Dorsolateral prefrontal cortex (tissue), 122 donors: ENCODE measurements at places on chromosomes 2 and 18. TPM values are rescaled to one million over a fixed set of nuclear protein-coding genes. Genes with fewer than 3 reads are reported as not detected.

DNA sequence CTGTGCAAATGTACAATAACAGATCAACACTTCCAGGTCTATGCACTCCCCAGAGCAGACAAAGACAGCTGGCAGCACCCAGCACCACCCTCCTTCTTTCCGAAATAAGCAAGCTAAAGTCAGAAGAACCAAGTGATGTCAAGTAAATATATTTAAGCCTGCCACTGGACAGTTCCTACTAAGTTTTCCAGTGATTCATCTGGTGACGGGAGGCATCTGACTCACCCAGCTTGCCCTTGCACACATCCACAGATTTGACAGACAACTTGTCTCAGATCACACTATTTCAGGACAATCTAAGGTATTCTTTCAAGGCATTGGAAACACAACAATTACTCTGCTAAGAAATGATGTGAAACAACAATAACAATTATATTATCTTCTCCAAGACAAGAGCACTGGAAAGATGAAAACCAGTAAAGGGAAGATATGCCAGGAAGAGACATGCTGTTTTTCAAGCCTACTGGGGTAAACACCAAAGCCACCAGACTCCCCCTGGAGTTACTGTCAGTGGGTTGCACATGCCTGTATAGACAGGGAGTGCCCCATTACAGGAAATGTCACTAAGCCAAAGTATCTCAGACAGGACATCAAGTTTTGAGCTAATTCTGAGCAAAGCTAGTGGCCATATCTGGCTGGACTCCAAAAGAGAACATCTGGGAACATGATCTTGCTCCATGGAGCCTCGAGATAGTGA is 287.9 kb upstream of the KLHL29 start:
- DNase-seq = no peak

DNA sequence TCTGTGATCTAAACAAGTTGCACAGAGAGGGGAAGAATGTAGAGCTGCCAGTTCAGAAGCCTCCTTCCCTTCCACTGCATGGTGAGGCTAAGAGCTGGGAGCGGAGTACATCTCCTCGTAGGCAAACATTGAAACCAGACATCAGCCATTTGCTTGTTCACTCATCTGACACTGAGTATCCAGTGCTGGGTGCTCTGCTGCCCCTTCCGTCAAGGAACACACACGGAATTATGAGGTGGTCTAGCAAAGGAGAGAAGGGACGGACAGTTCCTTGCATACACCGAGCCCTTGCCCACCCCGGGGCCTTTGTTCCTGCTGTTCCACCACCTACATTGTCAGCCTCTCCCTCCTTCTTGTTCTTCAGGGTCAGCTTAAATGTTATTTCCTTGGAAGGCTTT is 44.6 kb downstream of the SLC4A1AP start:
- no peak for DNase-seq

CD8A gene
- 3.1 TPM for total RNA-seq

DNA sequence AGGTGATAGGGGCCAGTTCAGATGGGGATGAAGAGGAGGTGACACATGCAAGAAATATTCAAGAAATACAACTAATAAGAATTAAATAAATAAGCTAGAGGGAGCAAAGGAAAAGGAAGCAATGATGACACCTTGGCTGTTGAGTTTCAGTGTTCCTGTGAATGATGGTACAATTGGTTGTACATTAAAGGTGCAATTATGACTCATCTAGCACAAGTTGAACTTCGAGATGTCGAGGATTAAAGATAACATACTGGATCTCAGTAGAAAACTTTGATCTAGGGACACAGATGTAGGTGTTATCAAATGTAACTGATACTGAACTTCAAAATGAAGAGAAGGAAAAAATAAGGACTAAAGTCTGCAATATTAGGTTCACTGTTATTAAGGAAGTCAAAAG is 760.6 kb upstream of the CHAC2 start:
- no peak for DNase-seq

TMBIM1 gene
- total RNA-seq = 59.8 TPM

GRCh38 chr18:50917021-50917420 is 38.1 kb downstream of the ME2 start:
- DNase-seq = no peak

TBR1 gene
- total RNA-seq = 53.5 TPM

MAPK4 gene
- 55.3 TPM for total RNA-seq

- no peak for DNase-seq
Observed at GRCh38 chr2:86238354-86238753, 39.1 kb downstream of the MRPL35 start.

DNA sequence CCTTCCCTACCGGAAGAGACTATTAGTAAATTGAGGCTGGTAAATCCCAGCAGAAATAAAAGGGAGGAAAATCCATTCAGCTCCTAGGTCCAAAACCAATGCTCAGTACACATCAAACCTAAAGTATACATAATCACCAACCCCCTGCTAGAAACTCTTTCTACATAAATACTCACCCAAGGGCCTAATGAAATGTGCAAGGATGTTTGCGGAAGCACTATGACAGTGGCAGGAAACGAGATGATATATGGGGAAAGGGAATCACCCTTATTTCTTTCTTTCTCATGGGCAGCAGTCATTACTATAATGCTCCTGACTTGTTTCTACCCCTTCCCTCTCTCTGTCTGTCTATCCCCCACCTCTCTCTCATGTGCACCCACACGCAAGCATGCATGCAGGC is 1.3 kb upstream of the SCTR start:
- DNase-seq = no peak

- DNase-seq = no peak
Observed at GRCh38 chr18:12477606-12478005, 69.9 kb downstream of the PRELID3A start.

DNA sequence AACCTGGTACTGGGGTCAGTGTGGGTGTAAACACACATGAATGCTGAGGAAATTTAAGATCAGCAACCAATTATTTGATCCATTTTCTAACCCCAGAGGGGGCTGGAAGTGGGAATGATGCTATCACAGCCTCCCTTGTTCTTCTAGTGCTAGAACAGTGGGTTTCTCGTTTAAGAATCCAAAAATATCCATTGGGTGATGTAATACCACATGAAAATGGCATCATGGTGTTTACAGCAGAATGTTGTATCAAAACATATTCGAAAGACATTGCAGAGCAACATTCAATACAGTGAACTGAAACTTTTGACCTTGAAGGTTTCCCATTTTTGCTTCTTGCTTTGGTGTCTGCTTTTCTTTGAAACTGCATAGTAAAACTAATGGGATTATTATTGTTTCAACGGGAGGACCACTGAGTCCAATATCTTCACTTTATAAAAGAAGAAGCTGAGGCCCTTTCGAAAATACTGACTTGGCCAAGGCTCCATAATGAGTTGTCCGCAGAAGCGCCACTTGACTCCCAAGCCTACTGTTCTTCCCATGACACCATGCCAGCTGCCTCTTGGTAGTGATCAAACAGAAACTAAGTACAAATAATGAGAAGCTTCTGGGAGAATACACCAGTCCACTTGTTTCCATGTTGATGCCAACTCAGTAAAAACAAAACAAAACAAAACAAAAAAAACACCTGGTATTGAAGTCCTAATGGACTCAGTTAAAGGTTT is 106.1 kb downstream of the COLEC12 start:
- DNase-seq = no peak

DNA sequence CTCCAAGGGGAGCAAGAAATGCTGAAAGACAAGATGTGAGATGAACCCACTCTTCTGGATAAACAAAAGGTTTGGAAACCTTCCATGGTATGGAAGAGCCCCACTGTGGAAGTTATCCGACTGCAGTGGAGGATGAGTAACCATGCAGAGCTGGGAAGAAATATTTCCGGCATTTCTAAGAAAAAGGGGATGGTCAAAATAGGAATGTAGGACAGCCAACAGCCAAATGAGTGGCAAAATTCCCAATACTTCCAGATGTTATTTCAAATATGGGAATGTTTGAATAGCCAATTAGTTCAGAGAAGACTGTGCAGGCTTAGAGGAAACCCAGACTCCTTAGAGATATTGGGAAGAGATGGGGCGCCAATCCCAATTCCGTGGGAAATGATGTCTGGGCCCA is 246.8 kb downstream of the RAD51AP2 start:
- no peak for DNase-seq

DNA sequence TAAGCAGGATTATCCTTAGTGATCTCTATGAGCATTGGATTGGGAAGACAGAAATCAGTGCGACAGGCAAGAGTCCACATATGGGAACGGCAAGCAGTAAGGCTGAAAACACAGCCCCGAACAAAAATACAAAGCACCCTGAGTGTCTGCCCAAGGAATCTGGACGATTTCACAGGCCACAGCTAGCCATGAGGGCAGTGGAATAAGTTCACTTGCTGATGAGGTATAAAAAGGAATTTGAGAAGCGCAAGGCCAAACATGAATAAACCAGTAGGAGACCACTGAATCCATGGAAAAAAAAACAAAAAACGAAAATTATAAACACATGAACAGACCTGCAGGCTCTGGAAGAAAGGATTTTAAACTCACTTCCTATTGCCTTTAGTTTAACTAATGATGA is 24.3 kb downstream of the WDSUB1 start:
- no peak for DNase-seq

DNA sequence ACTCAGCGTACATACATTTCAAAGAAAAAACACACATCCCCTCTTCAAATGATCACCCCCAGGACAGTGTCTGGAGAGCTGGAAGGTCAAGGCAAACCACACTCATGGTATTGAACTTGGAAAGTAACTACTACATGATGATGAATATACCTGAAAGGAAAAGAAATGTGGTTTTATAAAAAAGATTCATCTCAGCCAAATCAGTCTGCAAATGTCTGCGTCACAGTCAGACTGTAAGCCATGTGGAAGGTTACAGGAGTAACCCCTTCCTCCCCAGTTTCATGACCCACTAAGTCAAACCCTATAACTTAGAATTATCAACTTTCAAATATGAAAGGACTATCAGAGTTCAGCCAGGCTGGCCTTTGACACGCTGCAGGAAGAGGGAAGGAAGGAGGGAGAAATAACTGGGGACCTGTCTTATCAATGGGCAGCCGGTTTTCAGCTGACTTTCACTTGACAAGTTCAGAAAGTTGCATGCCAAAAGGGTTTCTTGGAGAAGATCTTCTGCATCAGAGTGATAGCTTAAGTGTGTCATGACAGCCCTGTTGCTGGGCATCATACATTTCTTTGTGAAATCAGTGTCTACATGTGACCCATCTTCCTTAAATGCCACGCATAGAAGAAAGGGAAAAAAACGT is 7.0 kb upstream of the BMP10 start:
- no peak for DNase-seq

DNA sequence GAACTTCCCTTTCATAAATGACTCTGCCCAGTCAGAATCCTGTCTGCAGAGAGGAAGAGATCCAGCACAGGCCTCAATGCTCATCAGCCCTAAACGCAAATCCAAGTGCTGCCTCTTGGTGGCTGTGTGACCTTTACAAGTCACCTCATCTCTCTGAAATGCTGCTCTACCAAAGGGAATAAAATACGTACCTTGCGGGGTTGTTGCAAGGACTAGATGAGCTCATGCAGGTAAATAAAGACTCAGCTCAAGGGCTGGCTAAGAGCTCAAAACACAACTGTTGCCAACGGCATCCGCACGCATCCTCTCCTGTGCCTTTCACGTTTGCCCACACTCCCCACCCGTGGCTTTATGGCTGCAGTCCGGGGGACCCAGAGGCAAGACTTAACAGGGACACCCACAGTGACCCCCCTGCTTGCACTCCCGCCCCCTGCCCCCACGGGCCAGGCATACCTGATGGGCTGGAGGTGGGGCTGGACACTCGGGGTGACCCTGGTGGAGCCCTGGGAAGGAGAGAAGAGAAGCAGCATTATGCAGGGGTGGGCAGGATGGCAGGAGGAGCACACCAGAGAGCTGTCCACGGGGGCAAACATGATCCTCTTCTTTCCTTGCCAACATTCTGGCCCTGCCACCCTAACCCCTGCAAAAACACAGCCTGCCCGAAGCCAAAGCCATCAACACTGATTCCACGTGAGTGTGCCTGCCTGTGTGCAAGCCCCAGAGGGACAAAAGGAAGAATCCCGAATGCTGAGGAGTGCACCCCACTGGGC is 102.6 kb downstream of the TNS1 start:
- no peak for DNase-seq

DNA sequence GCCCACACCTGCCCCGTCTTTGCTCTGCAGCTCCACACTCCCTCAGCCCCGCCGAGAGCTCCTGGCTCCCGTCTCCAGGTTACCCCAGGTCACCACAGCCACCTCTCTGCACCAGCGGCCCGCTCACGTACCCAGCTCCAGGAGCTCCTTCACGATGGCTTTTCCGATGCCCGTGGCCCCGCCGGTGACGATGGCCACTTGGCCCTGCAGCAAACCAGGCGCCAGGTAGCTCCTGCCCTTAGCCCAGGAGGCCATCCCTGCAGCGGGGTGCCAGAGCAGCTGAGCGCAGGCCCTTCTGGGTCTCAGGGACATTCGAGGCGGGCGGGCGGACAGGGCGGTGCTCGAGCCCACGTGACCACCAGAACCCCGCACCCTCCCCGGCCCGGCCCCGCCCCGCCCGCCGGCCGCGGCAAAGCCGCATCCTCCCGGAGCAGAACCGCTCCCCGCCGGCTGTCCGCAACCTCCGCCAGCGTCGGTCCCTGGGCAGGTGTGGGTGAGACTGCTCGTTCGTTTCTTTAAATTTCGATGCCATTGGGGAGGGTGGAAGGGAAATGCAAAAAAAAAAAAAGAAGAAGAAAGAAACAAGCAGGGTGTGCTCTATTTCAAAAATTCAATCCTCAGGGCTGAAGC is at the start of the genes PECR and TMEM169:
TSS of gene PECR (minus strand) at position 323 of the 630 bp plus-strand sequence. CDS start at position 255, 68 bp downstream.
TSS of gene TMEM169 (plus strand) at position 433 of the 630 bp plus-strand sequence. CDS start 14,045 bp downstream, outside the sequence.
- peak; percentile 85 for DNase-seq

CDKL4 gene
- 1.1 TPM for total RNA-seq

DNA sequence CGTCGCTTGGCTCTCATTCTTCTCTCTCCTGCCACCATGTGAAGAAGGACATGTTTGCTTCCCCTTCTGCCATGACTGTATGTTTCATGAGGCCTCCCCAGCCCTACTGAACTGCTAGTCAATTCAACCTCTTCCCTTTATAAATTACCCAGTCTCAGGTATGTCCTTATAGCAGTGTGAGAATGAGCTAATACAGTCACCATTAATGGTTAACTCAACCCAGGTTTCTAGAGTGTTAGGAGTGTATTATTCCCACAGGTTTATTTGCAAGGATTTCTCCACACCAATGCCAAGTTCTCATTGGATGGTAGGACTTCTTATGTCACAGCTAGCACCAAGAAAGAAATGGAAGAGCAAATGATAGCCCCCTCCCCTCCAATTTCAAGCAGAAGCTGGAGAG is 71.9 kb downstream of the DYNAP start:
- no peak for DNase-seq

DNA sequence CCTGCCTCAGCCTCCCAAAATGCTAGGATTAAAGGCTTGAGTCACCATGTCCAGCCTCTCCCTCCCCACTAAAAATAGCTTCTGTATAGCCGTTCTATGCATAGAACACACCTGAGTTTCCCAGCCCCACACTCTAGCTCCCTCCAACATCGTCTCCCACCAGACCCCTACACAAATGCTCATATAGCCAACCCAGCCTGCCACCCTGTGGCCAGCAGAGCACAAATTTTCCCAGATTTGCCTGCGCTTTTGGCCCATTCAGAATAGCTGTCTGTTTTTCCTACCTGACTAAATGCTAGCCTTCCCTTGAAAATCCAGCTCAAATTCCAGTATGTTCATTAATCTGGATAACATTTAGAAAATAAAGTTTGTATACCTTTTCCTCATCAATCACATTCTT is 22.8 kb downstream of the TRABD2A start:
- DNase-seq = no peak

SAG gene
- total RNA-seq = 0.72 TPM
